ENCODE measurements at places on chromosomes 6 and 20.

- no peak for DNase-seq
Measured at GRCh38 chr6:151738267-151738666, 69.2 kb upstream of the ESR1 start.

GRCh38 chr6:2020909-2021308, 224.5 kb downstream of the GMDS start:
- DNase-seq, result no peak

- DNase-seq, result no peak
Measured at GRCh38 chr6:131914234-131914633, 36.9 kb downstream of the CCN2 start.

- DNase-seq, result peak; percentile 49
Measured at GRCh38 chr6:75611702-75612375, 10.2 kb downstream of the SENP6 start.

DNA sequence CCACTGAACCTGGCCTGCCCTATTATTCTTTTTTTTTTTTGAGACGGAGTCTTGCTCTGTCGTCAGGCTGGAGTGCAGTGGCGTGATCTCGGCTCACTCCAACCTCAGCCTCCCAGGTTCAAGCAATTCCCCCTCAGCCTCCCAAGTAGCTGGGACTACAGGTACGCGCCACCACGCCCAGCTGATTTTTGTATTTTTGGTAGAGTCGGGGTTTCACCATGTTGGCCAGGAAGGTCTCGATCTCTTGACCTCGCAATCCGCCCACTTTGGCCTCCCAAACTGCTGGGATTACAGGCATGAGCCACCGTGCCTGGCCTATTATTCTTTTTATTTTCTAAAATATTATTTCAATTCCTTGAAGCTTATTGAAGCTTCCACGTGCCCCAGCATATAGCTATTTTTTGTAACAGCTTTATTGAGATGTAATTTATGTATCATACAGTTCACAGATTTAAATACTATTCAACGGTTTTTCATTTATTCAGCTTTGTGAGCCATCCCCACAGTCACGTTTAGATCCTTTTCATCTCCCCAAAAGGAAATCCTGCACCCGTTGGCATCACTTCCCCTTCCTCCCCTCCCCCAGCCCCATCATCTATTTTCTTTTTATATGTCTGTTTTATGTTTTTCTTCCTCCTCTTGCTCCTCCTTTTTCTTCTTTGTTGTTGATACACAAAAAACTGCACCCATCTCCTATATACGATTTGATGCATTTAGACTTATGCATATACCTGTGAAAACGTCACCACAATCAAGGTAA, 13.5 kb upstream of the MDFI start:
- DNase-seq, result no peak

DNA sequence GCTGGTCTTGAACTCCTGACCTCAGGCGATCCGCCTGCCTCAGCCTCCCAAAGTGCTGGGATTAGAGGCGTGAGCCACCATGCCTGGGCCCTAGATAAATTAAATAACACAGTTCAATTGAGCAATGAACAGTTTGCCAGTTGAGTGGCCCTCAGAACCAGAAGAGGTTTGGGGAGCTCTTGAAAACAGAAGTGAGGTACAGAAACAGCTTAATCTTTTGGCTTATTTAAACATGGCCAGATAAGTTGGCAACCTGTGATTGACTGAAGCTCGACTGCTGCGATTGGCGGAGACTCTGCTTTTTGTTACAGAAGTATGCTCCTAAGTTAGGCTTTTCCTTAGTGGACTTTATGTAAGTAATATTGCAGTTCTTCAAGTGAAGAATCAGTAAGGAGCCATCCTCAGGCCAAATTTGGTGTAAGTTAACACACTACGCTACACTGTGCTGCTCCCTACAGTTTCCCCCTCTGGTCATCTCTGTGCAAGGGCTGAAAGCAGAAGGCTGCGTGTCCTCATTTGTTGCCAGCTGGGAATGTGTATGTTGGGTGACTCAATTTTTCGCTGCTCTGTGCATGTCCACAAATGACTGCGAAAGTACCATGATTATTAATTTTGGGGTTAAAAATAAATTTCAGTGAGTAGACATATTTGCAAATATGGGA, 9.8 kb downstream of the XRN2 start:
- DNase-seq, result no peak

- no peak for DNase-seq
Measured at GRCh38 chr6:15888798-15889772, 226.3 kb upstream of the DTNBP1 start.

GRCh38 chr6:157185986-157186385, 137.3 kb downstream of the TMEM242 start:
- no peak for DNase-seq

- no peak for DNase-seq
Measured at GRCh38 chr6:170429450-170429849, 122.9 kb downstream of the FAM120B start.

- peak; percentile 8 for DNase-seq
Measured at GRCh38 chr6:44000164-44000842, 126.9 kb downstream of the MRPL14 start.

DNA sequence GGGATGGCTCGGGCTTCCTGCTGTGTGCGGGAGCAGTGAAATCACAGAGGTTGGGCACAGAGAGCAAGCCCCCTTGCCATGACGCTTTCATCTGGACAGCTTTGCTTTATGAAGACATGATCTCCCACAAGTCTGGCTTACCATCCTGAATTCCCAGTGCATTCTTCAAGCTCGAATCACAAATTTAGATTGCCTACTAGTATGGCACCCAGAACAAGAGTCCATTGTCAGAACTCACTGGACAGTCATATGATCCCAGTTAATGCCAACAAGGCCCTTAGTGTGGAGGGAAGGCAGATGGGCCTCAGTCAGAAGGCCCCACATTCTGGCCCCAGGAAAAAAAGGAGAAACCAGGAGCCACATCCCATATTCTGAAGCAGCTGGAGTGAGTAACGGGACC, 147.3 kb upstream of the FOXQ1 start:
- no peak for DNase-seq

GRCh38 chr6:89468998-89469397, 36.0 kb downstream of the ANKRD6 start:
- no peak for DNase-seq

DNA sequence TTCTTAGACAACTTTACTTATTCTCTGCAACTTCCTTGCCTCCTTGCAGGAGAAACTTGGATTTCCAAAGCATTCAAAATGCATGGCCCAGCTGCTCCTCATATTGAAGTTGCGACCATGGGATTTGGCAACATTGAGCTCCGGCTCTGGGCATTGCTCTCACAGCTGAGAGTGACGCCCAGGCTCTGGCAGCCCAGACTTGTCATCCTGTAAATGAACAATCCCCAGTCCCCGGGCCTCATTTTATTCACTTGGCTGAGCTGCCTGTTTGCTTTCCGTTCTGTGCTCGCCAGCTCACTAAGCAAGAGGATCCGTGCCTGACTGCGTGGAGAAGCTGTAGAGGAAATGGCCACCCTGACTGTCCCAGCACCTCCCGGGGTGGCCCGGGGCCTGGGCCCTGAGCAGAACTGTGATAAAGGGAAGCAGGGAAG, 119.5 kb upstream of the CD93 start:
- DNase-seq, result no peak

- DNase-seq, result no peak
Measured at GRCh38 chr20:18778690-18779392, 34.7 kb upstream of the SCP2D1 start.

- no peak for DNase-seq
Measured at GRCh38 chr6:111718326-111718725, 112.6 kb upstream of the TRAF3IP2 start.

DNA sequence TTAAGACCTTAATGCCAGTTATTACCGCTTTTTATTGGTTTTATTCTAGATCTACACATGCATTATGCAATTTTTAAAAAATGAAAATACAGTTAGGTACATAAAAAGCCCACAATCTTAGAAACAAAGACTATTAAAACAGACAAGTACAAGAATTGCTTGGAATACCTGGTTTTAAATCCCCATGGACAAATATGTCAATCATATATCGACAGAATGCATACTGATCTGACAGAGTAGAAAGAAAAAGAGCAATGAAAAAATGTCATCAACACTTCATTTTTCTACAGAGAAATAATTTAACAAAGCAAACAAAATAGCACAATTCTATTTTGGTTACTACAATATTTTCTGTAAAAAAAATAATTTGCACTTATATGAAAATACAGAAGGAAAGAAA, 139.7 kb downstream of the TRDN start:
- DNase-seq, result no peak

GRCh38 chr6:2693231-2693630, 57.5 kb downstream of the MYLK4 start:
- DNase-seq, result no peak

- no peak for DNase-seq
Measured at GRCh38 chr6:1579096-1579495, 30.6 kb upstream of the FOXC1 start.

DNA sequence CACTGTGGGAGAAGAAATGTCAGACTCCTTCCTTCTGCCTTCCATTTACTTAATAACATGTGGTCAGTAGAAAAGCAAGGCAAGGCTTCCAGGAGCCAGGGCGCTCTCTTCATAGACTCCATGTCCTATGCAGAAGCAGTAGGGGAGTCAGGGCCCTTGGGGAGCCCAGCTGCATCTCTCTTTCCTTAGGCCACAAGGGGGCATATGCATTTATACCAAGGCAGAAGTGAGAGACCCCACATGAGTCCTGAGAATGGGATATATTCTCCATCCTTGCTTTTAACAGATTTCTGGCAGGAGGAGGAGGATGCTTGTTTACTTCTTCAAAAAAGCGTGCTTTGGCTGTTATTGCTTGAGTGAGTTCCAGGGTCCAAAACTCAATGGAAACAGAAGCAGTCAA, 198.5 kb downstream of the HIVEP2 start:
- no peak for DNase-seq

DNA sequence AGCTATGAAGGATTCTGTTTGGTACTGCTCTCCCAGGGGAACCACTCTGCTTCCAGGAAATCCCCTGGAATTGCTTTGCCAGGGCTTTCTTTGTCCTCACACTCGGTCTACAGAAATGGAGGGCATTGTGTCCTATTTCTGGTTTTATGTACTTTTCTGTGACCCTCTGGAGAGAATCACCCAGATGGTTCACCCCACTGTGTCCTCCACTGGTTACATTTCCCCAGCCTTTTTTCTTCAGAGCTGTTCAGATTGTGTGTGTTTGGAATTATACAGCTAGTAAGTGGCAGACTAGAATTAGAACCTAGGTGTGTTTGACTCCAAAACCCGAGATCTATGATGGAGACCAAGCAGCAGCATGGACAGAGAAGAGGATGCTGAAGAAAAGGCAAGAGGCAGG, 80.8 kb downstream of the CD164 start:
- no peak for DNase-seq

- no peak for DNase-seq
Measured at GRCh38 chr20:49762940-49763766, 49.5 kb upstream of the B4GALT5 start.

DNA sequence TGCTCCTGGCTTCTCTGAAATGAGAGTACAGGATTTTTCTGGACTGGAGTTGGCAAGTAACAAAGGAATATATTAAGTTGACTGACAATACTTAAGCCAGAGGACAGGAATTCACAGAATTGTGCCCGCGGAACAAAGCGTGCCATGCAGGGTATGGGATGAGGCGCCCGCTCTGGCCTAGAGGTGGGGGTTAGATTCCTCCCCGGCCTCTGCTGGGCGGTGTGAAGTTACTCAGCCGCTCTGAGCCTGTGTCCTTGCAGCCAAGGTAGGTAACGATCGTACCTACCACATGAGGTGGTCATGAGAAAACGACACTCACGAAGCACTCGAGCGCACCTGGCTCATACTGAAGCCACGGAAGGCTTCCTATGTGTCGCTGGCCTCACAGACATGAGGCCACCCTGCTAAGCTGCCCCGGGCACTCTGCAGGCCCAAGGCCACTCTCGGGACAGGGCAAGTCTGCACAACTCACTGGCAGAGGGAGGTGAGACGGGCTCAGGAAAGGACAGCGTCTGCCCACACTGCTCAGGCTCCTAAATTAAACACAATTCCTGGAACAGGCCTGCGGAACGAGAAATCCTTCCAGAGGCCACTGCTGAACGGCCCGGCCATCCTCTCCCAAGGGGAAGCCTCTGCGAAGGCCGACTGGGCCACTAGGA, 70.8 kb downstream of the PSMG4 start:
- no peak for DNase-seq

DNA sequence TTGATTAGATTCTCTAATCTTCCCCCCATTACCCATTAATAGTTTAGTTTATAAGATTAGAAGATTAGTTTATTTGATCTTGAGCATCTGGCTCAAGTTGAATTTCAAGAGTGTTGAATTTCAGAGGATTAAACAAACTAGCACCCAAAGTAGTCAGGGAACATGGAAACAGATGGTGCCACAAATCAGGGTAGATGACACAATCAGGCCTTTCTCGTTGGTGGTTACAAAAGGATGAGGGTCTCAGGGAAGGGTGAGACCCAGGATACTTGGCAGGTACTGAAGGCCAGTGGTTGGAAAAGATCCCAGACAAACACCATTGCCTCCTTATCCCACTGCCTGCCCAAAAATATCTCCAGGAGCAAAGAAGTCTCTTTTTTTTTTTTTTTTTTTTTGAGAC, 29.5 kb upstream of the ADGRF1 start:
- no peak for DNase-seq

- DNase-seq, result no peak
Measured at GRCh38 chr6:144758602-144759001, 473.5 kb downstream of the UTRN start.

GRCh38 chr20:64167676-64168075, 3.4 kb downstream of the MYT1 start:
- DNase-seq, result no peak

GRCh38 chr6:113306552-113307145, 550.5 kb upstream of the MARCKS start:
- no peak for DNase-seq

GRCh38 chr6:98835149-98836024, 1.0 kb downstream of the POU3F2 start:
- DNase-seq, result no peak

DNA sequence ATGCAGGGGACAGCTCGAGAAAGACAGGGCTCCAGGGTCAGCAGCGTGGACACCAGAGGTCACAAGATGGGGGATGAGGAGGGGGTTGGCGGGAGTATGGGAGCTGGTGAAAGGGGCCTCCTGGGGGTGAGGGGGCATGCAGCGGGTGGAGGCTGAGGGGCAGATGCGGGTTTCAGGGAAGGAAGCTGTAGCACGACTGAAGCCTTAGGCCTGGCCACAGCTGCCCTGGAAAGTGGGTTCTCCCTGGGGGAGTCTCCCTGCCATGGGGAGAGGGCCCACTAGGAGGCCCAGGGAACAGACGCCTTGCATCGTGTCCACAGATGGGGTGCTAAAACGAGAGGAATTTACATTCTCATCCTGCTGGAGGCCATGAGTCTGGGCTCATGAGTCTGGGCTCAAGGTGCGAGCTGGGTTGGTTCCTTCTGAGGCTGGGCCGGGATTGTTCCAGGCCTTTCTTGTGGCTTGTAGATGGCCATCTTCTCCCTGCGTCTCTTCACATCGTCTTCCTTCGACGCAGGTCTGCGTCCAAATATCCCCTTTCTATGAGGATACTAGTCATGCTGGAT, 18.0 kb downstream of the APCDD1L start:
- no peak for DNase-seq

GRCh38 chr6:166105341-166106075, 62.1 kb downstream of the TBXT start:
- DNase-seq, result no peak

Measured in stimulated activated CD4-positive, alpha-beta T cell treated with anti-CD3 and anti-CD28 coated beads, Interleukin-4, amount 100 ng/mL, for 4 hours (primary cell).